ENCODE measurements at places on chromosomes 3 and 15.

DNA sequence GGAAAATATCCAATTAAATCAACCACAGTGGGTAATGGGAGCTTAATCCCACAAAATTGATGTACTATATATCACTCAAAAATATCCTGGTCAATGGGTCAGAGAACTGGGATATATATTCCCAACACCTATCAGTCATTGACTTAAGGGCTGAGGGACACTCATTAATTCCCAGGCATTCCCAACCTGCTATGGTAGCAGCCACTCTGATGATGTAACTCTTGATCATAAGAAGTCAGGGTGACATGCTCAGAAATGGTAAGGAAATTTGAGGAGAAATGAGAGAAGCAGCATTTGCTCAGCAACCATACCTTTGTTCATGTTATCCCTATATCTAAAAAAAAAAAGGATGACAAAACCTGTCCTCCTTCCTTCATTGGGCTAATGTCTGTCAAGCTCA lies 3.1 kb upstream of the PLOD2 start:
- DNase-seq = no peak

- no peak for DNase-seq
Observed at GRCh38 chr15:89384176-89384604, 49.6 kb upstream of the POLG start.

- peak; percentile 41 for DNase-seq
Observed at GRCh38 chr15:67720556-67721175, 104.6 kb upstream of the SKOR1 start.

- DNase-seq = no peak
Observed at GRCh38 chr3:78176869-78177268, 1137.0 kb downstream of the ROBO2 start.

DNA sequence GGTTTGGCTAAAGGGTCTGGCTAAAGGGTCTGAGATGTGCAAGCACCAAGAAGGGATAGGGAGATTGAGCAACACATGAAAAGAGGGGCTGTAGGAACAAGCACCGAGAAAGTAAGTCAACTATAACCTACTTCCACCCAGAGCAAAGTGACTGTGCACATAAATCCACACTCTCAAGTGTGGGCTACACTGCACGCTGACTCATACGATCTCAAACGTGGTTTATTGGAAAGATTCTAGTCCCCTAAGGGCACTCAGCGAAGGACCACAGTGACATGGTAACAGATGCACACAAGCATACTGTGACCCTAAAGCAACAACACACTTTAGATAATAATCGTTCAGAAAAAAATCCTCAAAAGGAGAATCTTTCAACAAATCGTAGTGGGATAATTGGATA lies 48.0 kb downstream of the EHHADH start:
- no peak for DNase-seq

- DNase-seq = no peak
Observed at GRCh38 chr3:88732186-88732585, 375.2 kb upstream of the EPHA3 start.

GRCh38 chr3:114600571-114600970 lies 306.7 kb downstream of the TIGIT start:
- no peak for DNase-seq

DNA sequence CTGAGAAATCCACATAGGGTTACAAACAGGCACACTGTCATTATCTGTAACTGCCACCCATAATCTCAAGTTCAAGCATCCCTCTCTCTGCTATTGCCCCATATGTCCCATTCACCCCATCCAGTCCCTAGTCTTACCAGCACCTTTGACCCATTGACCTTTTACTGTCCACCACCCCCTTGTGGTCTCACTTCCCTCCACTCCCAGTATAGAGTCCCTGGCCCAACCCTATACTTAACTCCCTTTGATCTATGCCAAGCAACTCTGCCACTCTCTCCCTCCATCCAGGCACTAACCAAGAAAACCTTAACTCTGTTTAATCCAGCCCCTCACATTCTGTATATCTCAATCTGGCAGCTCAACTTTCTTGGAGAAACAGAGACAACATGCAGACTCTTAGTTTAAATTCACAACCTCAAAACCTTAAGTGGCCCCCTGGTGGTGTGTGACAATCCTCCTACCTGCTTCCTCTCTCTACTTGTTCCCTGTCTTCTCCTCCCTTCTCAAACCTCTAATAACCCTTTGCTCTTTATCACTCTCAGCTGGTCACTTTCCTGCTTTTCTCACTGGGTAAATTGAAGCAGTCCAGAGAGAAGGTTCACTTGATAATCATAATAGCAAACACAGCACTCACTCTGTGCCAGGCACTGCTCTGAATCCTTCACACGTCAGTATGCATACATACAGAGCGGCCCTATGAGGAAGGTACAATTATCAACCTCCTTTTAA lies 162.7 kb downstream of the STT3B start:
- no peak for DNase-seq

DNA sequence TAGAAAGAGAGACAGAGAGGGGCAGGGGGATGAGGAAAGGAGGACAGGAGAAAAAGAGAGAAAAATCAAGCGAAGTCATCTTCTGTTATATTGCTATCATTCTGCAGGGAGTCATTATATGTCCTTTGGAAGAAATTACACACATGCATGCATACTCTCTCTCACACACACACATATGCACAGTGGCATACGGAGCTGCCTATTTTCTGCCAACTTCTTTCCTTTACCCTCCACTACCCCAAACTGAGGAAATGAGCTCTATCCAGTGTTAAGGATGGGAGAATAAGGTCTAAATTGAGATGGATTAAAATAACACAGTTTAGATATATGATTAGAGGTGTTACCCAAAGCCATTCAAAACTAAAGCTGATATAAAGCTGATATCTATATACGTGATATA lies 48.8 kb downstream of the PDZRN3 start:
- DNase-seq = no peak

All from CD14-positive monocyte (primary cell).